ENCODE measurements at places on chromosomes 2 and 18.

- no peak for DNase-seq
These were observed 47.4 kb upstream of the CDCA7 start for GRCh38 chr2:173307293-173307692.

DNA sequence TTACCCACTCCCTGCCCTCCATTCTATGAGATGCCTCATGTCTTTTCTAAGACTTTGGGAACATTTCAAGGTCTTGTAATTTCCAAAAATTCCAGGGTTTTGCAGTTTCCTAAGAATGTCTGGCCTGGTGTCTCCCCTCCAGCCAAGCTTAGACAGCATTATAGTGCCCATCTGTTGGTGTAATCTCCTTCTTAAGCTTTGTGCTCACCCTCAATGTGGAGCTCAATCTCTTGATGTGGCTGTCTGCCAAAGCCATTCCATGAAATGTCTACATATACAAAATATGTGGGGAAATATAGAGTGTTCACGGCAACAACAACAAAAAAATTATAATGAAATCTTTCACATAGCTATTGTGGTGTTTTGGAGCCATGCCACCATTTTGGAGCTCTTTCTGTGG is 558.4 kb downstream of the PIK3C3 start:
- DNase-seq, result no peak

- no peak for DNase-seq
These were observed 14.5 kb downstream of the CABYR start for GRCh38 chr18:24153397-24153796.

DNA sequence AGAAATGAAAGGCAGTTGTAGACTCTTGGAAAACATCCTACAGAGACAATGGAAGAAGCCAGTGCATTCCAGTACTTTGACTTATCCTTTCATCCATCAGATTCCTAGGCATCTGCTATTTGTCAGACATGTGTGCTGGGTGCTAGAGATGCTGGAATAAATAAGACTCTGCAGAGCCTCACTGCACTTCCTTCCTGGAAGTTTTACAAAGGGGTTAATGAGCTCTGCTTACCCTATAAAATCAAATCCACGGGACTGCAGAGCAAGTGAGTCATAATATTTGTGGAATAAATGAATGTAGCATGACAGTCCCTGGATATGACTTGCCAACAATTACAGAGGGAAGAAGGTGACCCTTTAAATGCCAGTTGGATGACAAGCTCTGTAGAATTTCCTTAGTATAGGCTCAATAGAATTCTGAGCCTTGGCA is 52.7 kb upstream of the NPAS2 start:
- no peak for DNase-seq

- peak; percentile 41 for DNase-seq
These were observed 50.1 kb upstream of the LPIN2 start for GRCh38 chr18:3062798-3063680.

DNA sequence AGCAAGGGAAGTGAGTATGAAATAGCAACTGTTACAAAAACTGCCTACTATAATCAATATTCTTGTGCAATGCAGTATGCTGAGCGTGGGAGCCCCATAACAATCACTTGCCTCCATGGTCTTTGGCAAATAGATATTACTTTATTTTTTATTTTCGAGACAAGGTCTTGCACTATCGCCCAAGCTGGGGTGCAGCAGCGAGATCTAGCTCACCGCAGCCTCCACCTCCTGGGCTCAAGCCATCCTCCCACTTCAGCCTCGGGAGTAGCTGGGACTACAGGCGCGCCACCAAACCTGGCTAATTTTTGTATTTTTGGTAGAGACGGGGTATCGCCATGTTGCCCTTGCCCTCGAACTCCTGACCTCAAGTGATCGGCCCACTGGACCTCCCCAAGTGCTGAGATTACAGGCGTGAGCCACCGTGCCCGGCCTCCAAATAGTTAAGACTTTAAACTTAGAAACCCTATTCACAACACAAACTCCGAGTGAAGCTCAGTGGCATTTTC is 1.2 kb upstream of the CCNT2 start:
- DNase-seq, result no peak

DNA sequence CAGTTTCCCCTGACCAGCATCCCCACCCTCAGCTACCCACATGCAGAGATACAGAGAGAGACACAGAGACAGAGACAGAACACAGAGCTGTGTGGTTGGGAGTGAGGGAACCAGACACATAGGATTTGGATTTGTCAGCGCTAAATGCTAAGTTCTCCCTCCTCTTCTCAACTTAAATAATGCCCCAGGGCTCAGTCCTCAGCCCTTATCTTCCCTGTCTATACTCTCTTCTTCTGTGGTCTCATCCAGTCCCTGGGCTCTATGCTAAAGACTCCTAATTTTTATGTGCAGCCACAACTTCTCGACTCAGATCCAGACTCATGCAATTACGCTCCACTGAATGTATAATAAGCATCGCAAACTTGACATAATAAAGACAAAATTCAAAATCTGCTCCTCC is 47.1 kb downstream of the COLEC12 start:
- DNase-seq, result no peak

DNA sequence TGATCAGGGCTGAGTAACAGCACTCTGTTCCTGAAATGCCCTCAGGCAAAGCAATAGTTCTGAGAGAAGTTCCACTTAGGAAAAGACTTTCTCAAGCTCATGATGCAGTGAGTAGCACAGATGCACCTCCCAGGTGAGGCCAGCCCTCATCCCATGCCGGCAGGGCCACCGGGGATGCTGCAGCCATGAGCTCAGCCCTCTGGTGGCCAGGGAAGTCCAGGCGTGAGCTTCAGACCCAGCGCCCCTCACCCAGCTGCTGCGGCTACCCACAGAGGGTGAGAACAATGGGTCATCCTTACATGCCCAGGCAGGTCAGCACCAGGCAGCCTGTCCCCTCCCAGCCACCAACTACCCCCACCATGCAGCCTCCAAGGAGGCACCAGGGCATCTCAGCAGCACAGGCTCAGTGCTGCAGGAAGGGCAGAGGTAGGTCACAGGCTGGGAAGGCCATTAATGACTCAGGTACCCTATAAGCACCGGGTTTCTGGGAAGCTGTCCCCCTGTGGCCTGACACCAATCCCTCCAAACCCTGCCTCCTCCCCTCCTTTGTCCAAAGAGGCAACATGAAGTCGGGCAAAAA is 50.6 kb downstream of the TTC32 start:
- DNase-seq, result no peak

GRCh38 chr18:9619990-9620389 is 5.6 kb upstream of the PPP4R1 start:
- no peak for DNase-seq

DNA sequence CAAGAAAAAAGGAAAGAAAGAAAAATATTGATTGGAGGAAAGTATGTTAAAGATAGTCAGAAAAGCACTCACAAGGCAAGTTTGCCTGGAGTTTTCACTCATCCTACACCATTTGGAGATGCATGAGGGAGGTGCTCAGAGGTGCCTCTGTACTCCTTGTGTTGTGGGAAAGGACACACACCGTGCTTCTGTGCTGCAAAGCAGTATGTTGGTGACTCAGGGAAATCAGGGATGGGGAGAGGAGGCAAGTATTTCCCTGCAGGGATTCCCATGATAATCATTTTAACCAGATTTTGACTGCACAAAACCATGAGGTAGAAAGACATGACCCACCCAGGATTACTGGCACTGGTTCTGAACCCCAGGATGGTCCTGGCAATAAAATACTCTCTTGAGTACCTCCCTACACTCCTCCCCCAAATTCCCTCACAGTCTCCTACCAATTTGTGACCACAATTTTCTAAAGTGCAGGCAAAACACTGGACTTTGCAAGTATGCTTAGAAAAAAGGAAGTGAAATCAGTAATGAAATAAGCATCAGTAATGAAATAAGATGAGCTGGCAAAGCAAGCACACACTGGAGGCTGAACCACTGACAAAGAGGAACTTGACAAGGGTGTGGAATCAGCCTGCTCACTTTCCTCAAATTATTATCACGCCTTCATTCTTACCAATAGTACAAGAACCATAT is 155.5 kb upstream of the ACVR2A start:
- DNase-seq, result no peak

DNA sequence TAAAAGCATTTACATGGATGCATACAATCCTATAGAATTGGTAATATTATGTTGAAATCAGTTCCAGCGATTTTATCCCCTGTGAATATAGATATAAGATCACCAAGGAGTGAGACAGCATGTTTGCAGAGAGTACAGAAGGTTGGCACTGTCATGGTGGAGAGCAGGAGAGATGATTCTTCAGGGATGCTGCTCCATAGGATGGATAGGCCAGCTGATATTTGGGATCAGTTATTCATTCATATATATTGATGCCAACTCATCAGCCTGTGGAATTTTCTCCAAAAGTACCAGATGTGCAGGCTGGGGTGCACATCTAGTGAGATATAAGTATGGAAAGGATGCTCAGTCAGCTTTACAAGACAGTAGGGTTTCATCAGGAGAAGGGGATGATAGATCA is 139.9 kb downstream of the IKZF2 start:
- no peak for DNase-seq

Data from stimulated activated CD4-positive, alpha-beta T cell treated with anti-CD3 and anti-CD28 coated beads, Interleukin-12 subunit alpha, Interleukin-12 subunit beta, amount 100 ng/mL, for 24 hours (primary cell).